Pons (tissue), 1 donor: ENCODE measurements at places on chromosomes 6 and 20.

DNA sequence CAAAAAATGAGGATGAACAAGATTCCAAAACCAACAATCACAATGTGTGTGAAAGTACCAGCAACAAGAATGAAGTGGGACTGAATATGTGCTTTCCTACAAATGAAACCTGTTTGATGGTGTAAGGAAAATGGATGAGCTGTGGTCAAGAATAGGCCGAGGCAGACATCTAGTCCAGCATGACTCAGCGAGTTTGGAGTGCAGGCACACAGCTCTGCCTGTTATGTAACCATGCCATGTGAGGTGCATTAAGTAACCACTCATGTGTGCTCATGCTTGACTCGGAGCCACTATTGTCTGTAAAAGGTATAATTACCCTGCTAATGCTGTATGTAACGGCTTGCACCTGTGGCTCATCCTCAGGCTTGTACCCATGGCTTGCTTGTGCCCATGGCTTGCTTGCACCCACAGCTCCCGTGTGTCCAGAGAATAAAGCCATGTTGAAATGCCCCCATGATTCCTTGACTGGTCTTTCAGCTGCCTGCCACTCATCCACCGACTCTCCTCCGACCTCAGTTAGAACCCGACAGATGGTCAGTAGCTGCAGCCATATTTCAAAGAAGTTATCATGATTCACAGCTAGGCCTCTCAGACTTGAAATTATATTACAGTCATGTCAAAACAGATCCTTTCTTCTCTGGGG lies 98.7 kb downstream of the BACH2 start:
- no peak for DNase-seq

GRCh38 chr6:13407709-13408695 lies 79.4 kb downstream of the GFOD1 start:
- peak; percentile 83 for DNase-seq

DNA sequence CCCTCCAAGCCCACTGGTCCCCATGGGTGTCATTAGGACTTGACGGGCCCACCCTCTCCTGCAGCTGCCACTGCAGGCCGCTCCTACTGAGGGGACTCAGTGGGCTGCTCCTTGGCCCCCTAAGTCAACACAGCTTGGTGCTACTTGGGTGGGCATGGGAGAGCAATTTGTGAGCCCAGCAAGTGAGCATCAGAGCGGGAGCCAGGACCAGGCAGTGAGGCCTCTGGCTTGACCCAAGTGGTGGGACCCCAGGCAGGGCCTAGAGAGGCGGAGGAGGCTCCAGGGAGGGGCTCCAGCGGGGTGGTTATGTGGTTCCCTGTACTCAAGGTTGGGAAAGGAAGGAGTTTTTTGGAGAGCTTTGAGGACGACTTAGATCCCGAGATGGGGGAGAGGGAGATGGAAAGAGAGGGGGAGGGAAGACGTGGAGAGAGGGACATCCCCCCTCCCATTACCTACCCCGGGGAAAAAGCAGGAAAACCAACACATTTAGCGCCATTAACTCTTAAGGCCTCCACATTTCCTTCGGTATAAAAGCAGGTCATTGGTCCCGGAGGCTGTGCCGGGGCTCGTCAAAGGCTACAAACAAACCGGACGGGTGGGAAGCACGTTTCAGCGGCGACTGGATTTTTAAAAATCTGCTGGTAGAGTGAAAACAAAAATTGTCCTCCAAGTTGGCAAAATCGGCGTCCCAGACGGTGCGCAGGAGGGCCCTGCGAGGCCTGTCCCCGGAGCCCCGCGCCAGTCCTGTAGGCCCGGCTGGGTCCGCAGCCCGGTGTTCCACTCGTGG lies 8.8 kb downstream of the FOXC1 start:
- no peak for DNase-seq

- no peak for DNase-seq
These were observed 105.0 kb downstream of the CD109 start for GRCh38 chr6:73800997-73801396.

DNA sequence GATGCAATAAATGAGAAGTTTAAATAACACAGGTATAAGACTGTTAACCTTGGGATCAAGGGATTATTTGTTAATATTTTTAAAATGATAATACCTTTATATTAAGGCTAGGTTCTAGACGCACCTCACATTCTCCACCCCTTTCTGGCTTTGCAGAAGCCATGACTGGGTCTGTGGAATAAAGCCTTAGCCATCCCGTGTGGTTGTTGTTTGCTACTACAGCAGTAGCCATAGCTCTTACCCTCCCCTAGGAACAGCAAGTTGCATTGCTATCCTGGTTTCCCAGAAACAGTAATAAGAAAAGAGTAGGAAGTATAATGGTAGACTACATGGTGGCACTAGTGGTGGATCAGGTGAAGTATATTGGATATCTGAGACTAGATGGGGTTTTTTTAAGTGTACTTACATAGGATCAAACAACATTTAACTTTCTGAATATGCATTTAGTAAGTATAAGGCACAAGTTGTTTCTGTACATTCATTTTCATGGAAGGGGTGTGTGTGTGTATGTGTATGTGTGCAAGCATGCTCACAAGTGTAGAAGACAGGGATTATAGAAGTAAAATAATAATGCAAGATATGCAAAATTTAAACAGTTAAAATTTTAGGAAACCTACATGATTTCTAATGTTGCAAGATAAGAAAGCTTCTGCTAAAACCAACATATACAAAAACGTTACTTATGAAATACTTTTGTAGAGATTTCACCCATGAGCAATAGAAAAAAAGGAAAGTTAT lies 384.2 kb downstream of the PRKN start:
- no peak for DNase-seq

- DNase-seq: peak; percentile 68
These were observed 120.5 kb upstream of the CHD6 start for GRCh38 chr20:41738604-41739206.

DNA sequence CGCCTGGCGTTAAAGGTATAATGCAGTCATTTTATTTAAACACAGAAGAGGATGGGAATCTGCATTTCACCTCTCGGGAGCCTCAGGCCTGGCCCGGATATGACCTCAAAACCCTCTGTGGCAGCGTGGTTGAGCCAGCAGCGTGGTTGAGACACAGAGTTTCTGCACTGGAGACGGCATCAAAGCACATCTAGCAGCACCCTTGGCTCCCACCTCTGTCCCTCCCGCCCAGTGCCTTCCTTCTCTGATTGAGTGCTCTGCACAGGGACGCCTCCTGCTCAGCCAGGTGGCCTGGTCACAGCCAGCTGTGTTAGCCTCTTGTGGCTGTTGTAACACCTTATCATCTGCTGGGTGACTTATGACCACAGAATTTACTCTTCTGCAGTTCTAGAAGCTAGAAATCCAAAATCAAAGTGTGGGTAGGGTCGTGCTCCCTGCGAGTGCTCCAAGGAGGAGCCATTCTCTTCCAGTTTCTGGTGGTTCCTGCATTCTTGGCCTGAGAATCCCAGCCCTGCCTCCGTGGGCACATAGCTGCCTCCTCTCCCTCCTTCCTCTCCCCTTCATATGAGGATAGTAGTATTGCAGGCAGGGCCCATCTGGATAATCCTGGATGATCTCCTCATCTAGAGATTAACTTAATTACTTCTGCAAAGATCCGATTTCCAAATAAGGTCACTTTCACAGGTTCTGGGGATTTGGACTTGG lies 156.7 kb downstream of the SYCP2 start:
- DNase-seq: no peak

DNA sequence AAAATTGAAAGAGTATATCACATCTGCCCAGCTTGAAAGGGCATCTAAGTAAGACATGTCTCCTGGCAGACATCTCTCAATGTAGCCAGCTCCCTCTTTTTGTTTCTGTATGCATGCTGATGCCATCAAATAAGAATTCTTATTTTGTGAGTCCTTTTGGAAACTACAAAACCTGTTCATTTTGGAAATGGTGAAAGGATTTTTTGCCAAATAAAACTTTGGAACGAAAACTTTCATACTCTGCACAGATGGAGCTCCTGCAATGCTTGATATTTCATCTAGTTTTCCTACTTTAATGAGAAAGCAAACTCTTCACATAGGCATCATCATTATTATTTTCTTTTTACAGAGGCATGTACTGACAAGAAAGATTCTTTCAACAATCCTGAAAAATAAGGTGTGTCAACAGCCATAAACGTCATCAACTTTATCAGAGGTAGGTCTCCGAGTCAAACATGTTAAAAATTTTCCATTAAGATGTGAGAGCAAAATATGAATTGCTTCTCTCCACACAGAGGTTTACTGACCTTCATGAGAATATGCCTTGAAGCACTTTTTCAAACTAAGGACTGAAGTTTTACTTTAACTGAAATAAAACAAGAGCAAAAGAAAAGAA lies 26.2 kb upstream of the CMTR1 start:
- DNase-seq: no peak

DNA sequence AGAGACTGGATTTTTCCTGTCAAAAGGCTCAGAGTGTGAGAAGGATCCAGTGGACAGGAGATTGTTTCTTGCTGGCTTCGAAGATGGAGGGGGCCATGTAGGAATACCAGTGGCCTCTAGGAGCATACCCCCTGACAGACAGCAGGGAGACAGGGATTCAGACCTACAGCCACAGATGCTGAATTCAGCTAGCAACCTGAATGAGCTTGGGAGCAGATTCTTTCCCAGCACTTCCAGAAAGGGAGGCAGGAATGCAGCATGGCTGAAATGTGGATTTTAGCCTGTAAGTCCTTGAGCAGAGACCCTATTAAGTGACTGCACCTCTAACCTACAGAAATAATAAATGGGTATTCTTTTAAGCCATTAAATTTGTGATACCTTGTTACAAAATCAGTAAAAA lies 44.6 kb downstream of the STXBP5 start:
- DNase-seq: no peak

- DNase-seq: no peak
These were observed 106.0 kb downstream of the SAMD5 start for GRCh38 chr6:147614501-147614900.

DNA sequence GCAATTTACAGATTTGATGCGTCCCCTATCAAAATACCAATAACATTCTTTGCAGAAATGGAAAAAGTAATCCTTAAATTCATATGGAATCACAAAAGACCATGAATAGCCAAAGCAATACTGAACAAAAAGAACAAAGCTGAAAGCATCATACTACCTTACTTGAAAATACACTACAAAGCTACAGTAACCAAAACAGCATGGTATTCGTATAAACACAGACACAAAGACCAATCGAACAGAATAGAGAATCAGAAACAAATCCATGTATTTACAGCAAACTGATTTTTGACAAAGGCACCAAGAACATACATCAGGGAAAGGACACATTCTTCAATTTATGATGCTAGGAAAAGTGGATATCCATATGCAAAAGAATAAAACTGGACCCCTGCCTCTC lies 206.5 kb upstream of the PDE10A start:
- DNase-seq: no peak

DNA sequence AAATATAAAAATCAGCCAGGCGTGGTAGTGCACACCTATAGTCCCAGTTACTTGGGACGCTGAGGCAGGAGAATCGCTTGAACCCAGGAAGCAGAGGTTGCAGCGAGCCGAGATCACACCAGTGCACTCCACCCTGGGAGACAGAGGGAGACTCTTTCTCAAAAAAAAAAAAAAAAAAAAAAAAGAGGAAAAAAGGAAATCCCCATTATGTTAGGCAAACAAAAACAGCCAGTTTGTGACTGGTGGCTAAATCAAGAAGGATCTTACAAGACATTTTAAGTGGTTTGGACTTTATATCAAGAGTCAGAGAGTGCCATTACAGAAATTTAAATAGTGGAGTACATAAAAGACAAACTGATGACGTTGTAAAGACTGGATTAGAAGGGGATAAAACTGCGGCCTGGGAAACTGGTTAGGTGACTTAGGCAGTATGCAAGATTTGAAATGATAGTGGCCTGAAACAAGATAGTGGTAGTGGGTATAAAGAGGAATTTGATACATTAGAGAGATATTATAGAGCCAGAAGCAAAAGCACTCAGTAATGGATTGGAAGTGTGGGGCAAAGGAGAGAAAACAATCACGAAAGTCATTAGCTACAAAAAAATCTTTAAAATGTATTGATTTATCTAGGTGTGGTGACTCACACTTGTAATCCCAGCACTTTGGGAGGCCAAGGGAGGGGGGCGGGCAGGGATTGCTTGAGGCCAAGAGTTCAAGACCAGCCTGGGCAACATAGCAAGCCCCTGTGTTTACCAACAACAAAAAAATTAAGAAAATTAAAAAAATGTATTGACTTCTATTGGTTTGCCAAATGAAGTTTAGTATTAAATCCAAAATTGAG lies 1.7 kb upstream of the MYO6 start:
- no peak for DNase-seq

- DNase-seq: no peak
These were observed 242.3 kb upstream of the RNF217 start for GRCh38 chr6:124719913-124720312.

GRCh38 chr6:33414592-33415271 lies 3.2 kb downstream of the CUTA start:
- DNase-seq: no peak

DNA sequence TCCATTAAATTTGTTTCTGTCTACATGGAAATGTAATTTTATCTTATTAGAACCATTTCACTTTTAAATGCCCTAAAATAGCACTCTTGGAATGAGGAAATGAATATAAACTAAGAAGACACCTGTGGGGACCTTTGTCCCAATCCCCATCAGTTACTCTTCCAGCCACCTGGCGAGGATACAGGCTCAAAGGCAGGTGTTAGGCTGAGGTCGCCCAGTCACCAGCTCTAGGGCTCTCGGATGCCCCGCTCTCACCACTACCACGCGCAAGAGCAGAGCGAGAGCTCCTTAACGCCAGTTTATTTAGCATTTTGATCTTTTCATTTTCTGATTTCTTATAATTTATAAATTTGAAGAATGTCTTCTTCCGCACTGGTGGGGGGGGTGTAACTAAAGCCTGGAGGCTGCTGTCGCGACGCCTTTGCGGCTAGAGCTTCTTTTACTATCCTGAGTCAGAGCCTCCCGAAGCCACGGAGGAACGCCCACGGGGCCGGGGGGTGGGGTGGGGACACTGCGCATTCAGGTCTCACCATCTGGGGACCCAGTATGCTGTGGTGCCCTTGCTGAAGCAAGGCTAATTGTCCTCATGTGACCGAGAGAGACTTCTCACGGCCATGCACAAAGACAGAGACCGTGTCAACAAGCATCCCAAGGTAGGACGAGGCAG lies 38.7 kb upstream of the AFDN start:
- no peak for DNase-seq

- no peak for DNase-seq
These were observed 67.6 kb upstream of the RIN2 start for GRCh38 chr20:19690462-19690861.

GRCh38 chr6:125688138-125688537 lies 61.3 kb upstream of the HEY2 start:
- DNase-seq: no peak
